MV-4-11 (cell line): ENCODE measurements at places on chromosomes 6 and 20.

GRCh38 chr6:81820980-81821379, 68.5 kb upstream of the TENT5A start:
- DNase-seq = peak; percentile 52

GRCh38 chr6:97668716-97669115, 385.7 kb upstream of the MMS22L start:
- no peak for DNase-seq

- no peak for DNase-seq
Measured at GRCh38 chr6:61755739-61756138, 530.3 kb downstream of the KHDRBS2 start.

DNA sequence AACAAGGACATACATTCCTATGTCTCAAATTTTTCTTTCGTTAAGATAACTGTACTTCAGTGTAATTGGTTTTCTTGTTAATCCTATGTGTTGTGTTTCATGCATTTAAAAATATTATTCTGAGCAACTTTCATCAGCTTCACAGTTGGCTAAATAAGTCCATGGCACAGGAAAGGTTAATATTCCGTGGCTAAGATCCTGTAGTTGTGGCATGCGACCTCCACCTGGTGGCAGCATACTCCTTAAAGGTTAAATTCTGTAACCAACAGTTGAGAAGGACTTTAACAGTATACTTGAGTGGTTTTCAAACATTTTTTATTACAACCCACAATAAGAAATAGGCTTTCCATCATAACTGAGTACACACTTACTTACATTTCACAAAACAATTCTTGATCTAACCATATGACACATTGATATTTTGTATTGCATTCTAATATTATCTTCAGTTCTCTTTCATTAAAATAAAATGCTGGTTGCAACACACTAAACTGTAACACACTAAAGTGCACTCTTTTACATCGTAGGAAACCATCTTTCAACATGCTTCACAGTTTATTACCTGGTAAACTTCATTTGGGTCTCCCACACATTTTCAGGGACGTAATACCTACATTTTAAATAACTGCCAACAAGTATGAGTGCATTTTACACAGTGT, 118.3 kb downstream of the SLX4IP start:
- peak; percentile 57 for DNase-seq

GRCh38 chr6:166057431-166057830, 110.2 kb downstream of the TBXT start:
- no peak for DNase-seq

GRCh38 chr6:74113901-74114300, 417.9 kb downstream of the CD109 start:
- no peak for DNase-seq

GRCh38 chr6:3850451-3851203, 1.5 kb downstream of the FAM50B start:
- no peak for DNase-seq

DNA sequence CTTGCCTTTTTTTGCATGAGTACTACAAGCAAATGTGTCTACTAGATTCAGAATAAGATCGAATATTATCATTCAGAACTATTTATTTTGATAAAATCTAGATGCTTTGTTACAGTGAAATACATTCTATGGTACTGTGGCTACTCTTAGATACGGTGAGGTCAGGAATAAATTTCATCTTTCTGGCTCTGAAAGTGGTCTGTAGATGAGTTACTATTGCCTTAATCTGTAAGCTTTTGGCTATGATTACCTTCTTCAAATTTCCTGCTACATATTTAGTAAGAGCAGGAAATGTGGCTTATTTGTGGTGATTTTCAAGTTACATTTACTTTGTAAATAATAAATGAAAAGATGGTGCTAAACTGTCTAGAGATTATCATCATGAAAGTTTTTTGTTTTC, 50.0 kb downstream of the SCAF8 start:
- DNase-seq = no peak

DNA sequence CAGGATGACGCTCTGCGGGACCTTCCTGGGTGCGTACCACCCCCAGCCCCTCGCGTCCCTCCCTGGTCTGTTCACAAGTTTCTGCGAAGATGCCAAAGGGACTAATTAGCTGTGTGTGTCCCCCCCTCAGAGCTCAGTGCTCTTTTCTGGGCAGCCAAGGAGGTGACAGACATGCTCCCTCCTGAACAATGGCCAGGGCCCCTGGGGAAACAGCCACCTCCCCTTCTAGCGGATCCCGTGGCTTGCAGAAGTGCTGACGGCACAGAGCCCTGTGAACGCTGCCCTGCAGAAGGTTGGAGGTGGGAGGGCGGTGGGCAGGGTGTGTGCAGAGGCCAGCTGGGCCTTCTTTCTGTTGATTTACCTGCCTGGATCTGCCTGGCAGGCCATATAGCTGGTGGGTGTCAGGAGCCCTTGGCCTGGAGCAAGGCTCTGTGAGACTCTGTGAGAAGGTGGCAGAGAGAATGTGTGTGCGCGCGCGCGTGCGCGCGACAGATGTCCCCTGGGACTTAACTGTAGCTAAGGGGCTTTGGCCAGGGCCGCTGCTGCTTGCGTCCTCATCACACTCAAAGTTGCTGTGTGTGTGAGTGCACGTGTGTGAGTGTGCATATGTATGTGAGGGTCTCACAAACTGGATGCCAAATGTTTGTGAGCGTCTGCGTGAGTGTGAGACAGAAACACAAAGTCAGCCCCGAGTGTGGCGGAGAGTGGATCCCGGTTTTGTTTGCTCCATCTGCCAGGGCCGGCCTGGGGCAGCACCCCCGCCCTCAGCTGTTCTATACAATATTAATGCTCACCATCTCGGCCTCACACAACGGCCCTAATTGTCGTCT, 3.5 kb upstream of the MYT1 start:
- DNase-seq = no peak

GRCh38 chr6:88262332-88262731, 96.2 kb upstream of the CNR1 start:
- DNase-seq = peak; percentile 86

DNA sequence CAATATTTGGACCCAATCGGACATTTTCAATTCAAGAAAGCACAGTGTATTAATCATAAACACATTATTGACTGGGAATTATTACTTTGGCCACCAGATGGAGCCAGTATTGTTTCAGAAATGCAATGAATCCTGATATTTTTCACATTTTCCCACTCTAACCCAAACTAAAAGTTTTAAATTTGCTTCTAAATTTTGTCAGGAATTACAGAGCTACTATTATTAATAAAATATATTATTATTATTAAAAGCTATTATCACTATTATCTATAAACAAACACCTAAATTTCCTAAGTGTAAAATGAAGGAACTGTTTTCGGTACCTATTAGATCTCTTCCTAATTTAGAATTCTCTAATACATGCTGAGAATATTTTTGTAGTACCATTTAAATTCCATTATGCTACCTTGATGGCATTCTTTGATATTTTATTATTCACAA, 245.3 kb downstream of the OGFRL1 start:
- DNase-seq = no peak

DNA sequence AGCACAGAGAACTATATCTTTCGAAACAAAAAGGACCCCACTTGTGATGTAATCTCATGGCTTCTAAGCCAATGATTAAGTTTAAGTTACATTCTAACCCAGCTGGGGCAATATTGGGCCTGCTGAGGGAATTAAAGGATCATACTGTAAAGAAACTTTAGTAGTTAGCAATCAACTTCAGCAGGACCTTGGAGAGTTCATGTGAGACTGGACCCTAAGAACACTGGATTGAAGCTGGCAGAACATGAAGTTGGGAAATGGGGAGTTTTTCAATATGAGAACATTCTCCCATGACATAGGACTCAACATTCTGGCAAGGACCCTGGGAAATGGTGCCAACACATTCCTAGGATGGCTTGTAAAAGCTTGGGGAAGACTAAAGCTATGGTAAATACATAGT, 516.2 kb downstream of the PKHD1 start:
- no peak for DNase-seq

DNA sequence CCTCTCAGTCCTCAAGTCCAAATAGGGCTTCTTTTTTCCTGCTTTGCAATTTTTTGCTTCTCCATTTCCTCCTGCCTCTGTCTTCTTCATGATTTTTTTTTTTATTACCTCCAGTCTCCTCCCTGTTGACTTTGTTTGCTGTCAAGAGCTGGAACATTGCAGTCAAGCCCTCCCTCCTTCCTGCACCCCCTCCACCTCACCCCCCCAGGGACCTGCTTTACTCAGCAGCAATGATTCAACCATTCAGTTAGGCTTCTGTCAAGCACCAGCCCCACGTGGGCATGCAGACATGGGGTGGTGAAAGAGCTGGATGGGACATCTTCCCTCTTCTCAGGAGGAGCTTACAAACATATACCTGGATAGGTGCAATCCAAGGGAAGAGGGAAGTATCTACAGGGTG, 142.4 kb downstream of the LRFN2 start:
- DNase-seq = no peak

DNA sequence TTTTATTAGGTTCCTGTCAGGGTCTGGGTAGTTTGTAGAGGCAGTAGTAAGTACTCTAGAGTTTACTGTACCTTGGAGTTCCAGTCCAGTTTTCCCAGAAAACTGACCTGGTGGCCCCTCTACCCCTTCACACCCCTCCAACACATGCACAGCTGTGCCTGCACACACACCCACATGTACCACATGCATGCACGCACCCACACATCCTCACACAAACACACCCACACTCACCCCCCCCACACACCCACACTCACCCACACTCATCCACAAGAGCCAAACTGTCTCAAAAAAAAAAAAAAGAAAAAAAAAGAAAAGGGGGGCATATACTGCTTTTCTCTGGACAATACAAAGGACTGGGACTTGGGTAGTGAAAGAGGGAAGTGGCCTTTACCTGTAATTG, 570.5 kb downstream of the QKI start:
- no peak for DNase-seq

DNA sequence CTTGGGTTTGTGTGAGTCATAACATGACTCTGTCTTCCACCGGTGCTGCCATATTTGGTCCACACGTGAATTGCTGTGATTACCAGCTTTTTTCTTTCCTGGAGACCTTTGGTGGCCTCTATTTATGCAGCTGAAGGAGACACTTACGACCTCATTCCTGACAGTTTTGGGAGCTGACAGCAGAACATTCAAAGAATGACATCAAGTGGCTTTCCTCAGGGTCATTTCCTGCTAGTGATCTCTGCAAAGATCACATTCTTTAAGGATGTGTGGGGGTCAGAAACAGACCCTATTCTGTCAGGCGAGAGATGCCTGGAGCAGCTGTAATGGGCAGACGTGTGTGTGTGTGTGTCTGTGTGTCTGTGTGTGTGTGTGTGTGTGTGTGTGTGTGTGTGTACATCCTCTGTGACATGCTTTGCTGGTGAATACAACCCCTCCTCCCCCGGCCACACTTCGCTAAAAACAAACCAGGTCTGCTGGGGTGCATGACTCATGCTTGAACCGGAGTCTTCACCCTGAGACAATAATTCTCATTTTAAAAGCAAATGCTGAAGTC, 115.6 kb downstream of the TMEM170B start:
- peak; percentile 65 for DNase-seq

GRCh38 chr6:90194371-90194841, 102.2 kb downstream of the BACH2 start:
- DNase-seq = no peak

GRCh38 chr20:19026901-19027644, 185.4 kb upstream of the SLC24A3 start:
- DNase-seq = no peak

GRCh38 chr20:6769903-6770785, 2.7 kb downstream of the BMP2 start:
- no peak for DNase-seq

DNA sequence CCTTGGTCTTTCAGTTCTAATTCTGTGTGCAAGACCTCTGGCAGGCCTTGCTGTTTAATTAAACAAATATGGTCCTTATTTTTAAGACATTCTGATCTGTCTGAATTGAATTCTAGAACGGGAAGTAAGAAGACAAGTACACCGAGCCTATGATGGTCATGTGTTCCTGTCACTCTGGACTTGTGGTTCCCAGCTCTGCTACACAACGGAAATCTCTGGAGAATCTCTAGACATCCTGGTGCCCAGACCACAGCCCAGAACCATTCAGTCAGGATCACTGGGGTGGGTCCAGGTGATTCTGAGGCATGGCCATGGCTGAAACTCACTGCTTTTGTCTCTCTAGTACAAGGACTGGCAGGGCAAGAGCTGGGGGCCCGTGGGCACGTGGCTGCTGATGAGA, 15.9 kb upstream of the KCNK16 start:
- peak; percentile 81 for DNase-seq

GRCh38 chr6:84867521-84867920, 103.1 kb upstream of the TBX18 start:
- DNase-seq = no peak
